Urothelium cell line (cell line): ENCODE measurements at places on chromosomes 2 and 18.

DNA sequence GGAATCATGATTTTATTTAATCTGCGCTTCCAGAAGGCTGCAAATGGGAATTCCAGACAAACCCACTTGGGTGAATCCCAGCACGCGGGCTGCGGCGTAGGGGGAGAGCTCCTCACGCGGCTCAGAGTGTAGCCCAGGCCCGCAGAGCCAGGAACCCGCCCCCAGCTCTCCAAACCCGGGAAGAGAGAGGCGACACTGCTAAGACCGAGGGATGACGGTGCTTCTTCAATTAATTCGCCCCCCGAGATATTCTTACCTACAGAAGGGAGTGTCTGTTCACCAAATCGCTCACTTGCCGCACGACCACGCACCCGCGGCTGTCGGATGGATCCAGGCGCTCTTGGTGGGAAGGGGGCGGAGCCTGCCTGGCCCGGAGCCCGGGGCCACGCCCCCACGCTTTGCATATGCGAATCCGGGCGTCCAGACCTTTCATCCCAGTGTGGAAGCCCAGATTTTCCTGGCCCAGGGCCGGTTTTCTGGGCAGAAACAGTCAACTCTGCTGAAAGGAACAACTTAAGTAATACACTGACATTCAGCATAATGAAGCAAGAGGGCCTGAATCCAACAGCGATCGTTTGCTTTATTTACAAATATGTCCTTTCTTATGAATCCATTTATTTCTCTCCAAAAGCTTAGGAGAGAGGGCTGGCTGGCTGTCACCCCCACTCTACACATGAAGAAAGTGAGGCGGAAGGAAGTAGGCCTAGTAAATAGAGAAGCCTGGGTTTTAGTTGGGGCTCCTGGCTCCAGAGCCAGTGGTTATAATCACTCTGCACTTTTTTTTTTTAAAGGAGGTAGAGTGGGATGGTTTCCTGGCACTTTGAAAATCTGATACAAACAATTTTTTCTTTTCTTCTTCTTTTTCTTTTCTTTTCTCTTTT is at the start of gene SLC19A3:
TSS of gene SLC19A3 (minus strand) at position 342 of the 881 bp plus-strand sequence. CDS start 15,710 bp downstream, outside the sequence.
- DNase-seq, result no peak

DNA sequence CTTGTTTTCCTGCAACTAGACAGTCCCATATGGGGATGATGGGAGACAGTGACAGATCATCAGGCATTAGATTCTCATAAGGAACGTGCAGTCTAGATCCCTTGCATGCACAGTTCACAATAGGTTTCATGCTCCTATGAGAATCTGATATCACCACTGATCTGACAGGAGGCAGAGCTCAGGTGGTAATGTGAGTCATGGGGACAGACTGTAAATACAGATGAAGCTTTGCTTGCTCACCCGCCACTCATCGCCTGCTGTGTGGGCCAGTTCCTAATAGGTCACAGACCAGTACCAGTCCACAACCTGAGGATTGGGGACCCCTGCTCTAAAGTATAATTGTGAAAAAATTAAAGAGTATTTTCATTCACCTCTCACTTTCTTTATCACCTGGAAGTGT is 23.6 kb upstream of the RAB1A start:
- DNase-seq, result no peak

DNA sequence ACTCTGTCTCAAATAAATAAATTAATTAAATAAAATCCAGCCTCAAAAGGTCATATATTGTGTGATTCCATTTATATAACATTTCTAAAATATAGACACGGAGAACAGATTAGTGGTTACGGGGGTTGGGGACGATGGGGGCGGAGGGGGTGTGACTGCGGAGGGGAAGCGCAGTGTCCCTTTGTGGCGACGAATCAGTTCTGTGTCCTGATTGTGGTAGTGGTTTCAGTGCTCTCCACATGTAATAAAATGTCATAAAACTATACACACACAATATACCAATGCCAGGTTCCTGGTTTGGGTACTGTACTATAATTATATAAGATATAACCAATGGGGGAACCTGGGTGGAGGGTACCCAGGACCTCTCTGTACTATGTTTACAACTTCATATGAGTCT is 186.4 kb downstream of the ANAPC1 start:
- no peak for DNase-seq

GRCh38 chr18:72675394-72675793 is 131.3 kb upstream of the CBLN2 start:
- peak; percentile 21 for DNase-seq

DNA sequence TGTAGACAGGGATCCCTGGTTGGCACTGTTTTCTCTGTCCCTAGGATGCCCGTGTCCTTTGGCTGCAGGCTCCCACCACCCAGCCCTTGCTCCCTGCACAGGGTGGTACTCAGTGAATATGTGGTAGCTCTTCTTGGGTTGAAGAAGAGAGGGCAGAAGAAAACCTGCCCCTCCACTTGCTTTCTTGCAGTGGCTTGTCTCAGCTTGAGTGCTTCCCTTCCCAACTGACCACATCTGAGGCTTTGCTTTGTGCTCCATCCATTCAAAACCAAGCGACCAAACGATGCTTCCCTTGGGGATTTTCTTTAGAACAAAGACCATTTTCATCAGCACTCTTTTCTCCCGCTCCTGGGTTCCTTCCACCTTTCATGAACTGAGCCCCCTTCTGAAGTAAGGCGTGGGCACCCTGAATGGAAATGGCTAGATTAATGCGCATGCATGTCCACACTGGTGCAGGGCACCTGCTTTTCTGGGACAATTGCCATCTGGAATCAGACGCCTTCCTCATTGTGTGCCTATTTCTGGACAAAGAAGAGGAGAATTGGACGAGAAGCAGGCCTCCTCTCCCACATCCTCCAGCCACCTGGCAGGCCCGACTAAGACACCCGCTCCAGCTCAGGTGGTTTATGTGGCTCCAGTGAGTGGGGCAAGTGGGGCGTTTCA is 59.1 kb downstream of the ARL4C start:
- no peak for DNase-seq

DNA sequence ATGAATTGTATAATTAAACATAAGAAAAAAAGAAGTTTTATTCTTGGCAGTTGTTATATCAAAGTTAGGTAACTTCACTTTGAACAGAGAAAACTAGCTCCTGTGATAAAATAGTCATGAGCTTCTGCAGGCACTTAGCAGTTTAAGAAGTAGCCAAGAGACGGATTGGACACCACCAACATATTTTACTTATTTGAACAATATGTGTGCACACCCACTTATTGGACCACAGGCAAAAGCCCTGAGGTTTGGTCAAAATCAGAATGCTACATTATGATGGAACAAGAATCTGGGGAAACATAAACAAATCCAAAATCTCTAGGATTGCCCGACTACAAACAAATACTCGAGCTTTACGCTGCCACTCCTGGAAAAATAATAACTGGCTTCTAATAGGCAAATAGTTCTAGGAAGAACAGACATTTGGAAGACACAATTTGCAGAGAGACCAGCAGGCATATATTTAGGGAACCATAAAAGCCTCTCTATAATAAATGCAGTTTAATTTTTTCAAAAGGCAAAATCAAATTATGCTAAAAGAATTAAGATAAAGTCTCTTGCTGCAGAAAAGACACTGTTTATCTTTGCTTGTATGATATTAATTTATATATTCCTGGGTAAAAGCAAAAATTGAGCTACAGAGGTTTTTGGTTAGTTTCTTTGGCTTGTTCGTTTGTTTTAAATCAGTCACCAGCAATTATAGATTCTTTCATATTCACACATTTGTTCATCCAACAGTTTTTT is 117.9 kb downstream of the CDC42EP3 start:
- DNase-seq, result no peak

DNA sequence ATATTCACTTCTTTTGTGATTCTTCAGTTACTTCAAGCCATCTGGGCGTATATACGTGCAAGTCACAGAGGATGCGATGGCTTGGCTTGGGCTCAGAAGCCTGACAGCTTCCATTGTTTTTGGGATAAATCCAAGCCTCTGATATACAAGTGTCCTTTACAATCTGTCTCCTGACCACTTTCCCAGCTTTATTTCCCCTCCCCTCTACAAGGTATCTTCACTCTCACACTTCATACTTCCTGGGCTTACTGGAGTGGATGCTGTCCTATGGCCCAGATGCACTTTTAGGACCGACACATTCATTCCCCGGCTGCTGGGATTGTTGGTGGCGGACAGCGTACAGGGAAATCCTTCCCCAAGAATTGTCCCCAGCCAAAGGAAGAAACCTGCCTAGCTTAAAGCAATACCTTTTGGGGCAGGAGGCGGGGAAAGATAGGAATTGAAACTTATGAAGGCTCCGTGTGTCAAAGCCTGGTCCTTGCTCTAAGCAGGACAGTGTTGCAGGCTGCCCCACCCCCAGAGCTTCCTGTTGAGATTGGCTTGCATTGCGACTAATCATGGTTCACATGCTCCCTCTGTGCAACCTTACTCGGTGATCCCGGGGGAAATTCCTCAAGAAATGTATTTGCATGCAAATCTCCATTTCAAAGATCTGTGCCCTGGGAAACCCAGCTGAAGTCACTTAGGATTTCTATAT is 802.9 kb upstream of the ID2 start:
- DNase-seq, result no peak

DNA sequence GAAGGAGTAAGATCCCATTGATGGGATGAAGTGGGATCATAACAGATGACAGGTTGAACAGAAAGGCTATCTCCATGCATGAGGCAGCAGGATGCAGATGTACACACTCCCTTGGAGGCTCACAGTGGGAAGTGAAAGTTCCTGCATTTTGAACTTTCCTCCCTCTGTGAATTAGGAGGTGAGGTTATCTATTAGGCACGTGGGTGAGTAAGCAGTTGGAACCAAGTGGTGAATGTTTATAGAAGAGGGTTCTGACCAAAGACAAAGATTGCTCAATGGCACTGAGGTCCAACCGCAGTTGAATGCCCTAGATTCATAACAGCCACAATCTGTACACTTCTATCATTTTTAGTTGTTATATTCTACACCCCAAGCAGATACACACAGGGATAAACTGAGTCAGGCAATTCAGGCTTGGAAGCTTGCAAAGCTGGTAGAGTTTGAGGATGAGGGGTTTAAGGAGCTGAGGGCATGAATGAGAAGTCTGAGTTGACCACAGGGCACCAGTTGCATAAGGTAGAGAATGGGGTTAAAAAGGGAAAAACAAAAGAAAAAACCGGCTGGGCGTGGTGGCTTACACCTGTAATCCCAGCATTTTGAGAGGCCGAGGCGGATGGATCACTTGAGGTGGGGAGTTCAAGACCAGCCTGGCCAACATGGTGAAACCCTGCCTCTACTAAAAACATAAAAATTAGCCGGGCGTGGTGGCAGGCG is 7.1 kb upstream of the KCMF1 start:
- DNase-seq, result peak; percentile 31

- no peak for DNase-seq
Measured at GRCh38 chr2:216802516-216803215, 57.2 kb downstream of the TNP1 start.

DNA sequence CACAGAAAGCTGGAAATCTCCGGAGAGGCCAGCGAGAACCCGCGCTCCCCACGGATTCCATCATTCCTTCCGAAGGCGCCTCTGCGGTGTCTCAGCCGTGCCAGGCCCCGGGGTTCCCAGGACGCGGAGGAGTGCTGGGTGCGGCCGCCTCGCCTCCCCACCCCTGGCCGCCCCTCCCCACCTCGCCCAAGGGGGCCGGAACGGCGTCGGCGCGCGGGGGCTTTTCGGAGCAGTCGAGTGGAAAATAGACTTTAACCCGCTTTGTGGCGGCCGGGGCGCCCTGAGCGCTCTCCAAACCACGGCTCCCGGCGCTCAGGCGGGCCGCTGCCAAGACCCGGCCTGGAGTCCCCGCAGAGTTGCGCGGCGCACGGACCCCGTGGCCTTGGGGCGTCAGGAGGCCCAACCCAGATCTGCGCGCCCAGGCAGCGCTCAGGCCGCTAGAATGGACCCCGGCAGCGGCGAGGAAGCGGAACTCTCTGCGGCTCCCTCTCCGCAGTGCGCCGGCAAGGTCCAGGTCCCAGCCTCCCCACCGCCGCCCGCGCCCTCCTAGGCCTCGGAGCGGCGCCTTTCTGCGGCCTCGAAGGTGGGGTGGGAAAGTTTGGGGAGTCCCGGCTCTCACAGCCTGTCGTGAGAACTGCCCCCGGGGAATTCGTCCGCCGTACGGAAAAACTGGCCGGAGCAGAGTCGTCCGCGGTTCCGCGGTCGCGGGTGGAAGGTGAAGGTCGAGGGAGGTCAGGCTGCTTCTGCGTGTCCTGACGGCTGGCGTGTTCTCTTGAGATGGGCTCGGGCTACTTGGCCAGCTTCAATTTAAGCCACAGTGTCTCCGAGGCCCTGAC is 1.2 kb upstream of the EMX1 start:
- peak; percentile 75 for DNase-seq

GRCh38 chr2:237430861-237431260 is 16.9 kb upstream of the COL6A3 start:
- DNase-seq, result no peak

GRCh38 chr18:24840051-24840450 is 379.6 kb downstream of the HRH4 start:
- no peak for DNase-seq

DNA sequence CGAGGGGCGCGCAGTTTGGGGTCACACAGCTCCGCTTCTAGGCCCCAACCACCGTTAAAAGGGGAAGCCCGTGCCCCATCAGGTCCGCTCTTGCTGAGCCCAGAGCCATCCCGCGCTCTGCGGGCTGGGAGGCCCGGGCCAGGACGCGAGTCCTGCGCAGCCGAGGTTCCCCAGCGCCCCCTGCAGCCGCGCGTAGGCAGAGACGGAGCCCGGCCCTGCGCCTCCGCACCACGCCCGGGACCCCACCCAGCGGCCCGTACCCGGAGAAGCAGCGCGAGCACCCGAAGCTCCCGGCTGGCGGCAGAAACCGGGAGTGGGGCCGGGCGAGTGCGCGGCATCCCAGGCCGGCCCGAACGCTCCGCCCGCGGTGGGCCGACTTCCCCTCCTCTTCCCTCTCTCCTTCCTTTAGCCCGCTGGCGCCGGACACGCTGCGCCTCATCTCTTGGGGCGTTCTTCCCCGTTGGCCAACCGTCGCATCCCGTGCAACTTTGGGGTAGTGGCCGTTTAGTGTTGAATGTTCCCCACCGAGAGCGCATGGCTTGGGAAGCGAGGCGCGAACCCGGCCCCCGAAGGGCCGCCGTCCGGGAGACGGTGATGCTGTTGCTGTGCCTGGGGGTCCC is at the start of gene ITGA4:
TSS of gene ITGA4 (plus strand) at position 266 of the 620 bp plus-strand sequence. CDS start at position 535, 269 bp downstream.
- DNase-seq, result peak; percentile 55

- no peak for DNase-seq
Measured at GRCh38 chr2:21376864-21377263, 253.1 kb downstream of the TDRD15 start.

DNA sequence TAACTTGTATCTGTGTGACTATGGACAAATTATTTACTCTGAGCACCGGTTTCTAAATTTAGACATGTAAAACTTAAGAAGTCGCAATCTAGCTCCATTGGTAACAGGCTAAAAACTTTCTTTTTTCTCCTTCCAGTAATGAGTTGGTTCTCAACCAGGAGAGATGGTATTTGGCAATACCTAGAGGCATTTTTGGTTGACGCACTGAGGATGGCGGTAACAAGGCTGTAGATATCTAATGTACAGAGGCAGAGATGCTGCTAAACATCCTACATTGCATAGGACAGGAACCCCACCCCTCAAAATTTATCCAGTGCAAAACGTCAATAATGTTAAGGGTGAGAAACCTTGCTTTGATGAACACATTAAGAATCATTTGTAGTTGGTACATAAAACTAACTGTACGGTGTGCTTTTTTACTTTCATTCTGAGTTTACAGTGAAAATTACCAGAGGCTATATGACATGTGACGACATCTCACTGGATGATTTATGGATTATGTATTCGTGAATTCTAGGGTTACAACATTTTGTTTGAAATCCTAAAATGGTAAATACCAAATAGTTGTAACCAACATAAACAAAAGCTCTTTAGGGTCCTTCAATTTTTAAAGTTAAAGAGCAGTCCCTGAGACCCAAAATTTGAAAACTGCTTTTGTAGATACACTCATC is 91.3 kb downstream of the TLK1 start:
- DNase-seq, result no peak

GRCh38 chr18:45690975-45691815 is 32.8 kb upstream of the SLC14A1 start:
- DNase-seq, result peak; percentile 71

GRCh38 chr2:75100011-75100800 is 99.1 kb downstream of the TACR1 start:
- DNase-seq, result peak; percentile 58
